ENCODE measurements at places on chromosomes 7 and 10. TPM values are rescaled to one million over a fixed set of nuclear protein-coding genes. Genes with fewer than 3 reads are reported as not detected.

Gene CALHM3
- total RNA-seq: not detected

Gene NRCAM
- 0.21 TPM for total RNA-seq

GRCh38 chr7:129667116-129667515 lies 55.6 kb downstream of the NRF1 start:
- no peaks in the 10 kb centered on the region for H3K36me3 ChIP-seq
- no peak for DNase-seq
- no peaks in the 10 kb centered on the region for H3K27me3 ChIP-seq
- no peak overlapping the region for H3K27ac ChIP-seq
- no peak overlapping the region for H3K4me3 ChIP-seq
- H3K4me1 ChIP-seq: peaks cover 8% of the 10 kb centered on the region

DNA sequence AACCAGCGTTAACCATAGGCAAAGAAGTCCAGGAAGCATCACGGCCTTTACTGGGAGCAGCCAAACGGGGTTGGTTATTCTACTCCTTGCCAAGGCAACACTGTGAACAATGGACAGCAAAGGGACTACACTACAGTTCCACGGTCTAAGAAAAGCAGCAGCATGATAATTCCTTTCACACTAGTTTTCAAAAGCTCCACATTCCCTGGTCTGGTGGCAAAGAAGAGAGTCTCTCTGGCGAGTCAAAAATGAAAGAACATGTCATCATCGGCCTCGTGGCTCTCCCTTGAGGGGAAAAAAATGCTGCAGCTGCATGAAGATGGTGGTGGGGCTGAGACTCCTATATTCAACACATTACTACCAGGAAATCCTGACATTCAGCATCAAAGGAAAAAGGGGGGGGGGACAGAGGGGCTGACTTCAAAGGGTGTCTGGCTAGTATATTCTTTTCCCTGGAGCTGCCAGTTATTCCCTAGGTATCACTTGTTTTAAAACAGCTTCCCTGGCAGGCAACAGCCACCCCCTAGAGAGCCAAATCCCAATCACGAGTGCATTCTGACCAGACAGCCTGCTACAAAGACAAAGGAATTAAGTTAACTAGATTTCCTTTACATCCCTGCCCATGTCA lies 49.1 kb downstream of the SLC37A3 start:
- H3K36me3 ChIP-seq: peaks cover 7% of the 10 kb centered on the region
- H3K4me1 ChIP-seq: no peaks in the 10 kb centered on the region
- no peak overlapping the region for H3K27ac ChIP-seq
- H3K4me3 ChIP-seq: no peak overlapping the region

DNA sequence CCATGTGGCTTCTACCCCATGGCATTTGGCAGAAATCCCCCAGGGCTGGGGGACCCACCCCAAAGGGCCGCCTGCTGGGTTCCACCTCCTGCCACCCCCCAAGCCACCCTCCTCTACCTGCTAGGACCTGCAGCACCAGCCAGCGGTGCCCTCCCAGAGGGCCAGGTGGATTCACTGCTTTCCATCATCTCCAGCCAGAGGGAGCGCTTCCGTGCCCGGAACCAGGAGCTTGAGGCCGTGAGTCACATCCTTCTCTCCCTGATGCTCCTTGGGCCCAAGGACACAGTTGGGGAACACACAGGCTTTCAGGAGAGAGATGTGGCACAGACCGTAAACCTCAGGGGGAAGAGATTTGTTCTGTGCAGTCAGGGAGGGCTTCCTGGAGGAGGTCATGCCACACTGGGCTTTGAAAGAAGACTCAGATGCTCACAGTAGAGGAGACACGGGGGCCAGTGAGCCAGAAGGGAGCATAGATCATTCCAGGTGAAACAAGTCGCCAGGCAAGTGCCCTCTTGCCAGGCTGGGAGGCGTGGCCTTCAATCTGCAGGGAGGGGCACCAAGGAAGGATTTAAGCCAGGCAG lies 11.5 kb upstream of the SH2B2 start:
- no peaks in the 10 kb centered on the region for H3K36me3 ChIP-seq
- no peak overlapping the region for H3K4me3 ChIP-seq
- no peaks in the 10 kb centered on the region for H3K27me3 ChIP-seq
- H3K4me1 ChIP-seq: peaks cover 8% of the 10 kb centered on the region
- H3K27ac ChIP-seq: no peak overlapping the region

- no peaks in the 10 kb centered on the region for H3K27me3 ChIP-seq
- DNase-seq: no peak
- no peaks in the 10 kb centered on the region for H3K36me3 ChIP-seq
- H3K27ac ChIP-seq: no peak overlapping the region
Observed at GRCh38 chr10:57482259-57482658, 785.4 kb downstream of the IPMK start.

All from Panc1 (cell line).